ENCODE measurements at places on chromosomes 2 and 18. TPM values are rescaled to one million over a fixed set of nuclear protein-coding genes. Genes with fewer than 3 reads are reported as not detected.
A peak's percentile ranks its signal among the peaks of the same experiment; 100 is the strongest.

DNA sequence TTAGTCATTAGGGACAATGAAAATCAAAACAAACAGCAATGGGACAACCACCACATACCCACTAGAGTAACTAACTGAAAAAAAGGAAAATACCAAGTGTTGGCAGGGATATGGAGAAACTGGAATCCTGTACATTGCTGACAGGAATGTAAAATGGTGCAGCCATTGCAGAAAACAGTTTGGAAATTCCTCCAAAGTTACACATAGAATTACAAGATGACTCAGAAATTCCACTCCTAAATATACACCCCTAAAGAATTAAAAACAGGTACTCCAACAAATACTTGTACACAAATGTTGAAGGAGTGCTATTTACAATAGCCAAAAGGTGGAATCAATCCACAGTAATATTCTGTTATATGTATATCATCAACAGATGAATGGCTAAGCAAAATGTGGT lies 110.9 kb downstream of the ROCK1 start:
- peak; percentile 32 for DNase-seq

The ACADL gene
- total RNA-seq, result not detected

GRCh38 chr2:3102081-3102921 lies 275.3 kb downstream of the EIPR1 start:
- DNase-seq, result no peak

- peak; percentile 52 for DNase-seq
Observed at GRCh38 chr18:48961547-48961946, 10.8 kb upstream of the SMAD7 start.

The LGALSL gene
- 1.7 TPM for total RNA-seq

DNA sequence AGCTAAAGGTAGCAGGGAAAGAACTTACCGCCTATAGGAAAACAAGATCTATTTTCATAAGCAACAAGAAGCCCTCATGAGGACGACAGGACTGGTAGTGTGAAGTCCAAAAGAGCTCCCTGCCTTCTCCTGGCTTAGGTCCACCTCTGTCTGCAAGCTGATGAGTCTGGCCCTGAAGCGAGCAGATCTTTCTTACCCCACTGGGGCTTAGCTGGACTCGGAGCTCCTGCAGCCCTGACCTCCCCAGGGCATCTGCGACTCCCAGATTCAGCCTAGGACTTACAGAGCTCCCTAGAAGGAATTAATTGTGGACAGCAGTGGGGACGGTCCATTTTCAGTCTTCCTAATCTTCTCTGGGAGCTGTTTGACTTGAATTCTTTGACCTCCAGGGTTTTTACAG lies 53.7 kb downstream of the MCFD2 start:
- DNase-seq, result no peak

DNA sequence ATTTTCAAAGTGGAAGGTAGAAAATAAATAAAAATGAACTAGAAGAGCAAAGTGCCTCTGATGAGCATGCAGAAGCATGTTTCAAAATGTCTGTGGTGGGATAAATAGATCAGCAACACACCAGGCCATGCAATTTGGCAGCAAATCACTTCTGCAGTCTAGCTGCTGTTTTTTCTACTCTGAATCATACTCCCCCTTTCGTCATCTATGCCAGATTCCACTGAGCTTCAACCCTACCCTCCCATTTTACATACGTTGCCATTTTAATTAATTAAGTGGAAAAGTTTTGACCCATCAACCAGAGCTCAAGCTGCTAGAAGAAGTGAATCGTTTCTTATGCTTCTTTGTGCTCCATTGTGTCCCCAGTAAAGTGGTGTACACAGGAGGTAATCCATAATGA lies 79.3 kb downstream of the NRXN1 start:
- peak; percentile 67 for DNase-seq

The GPR39 gene
- 9.0 TPM for total RNA-seq

The ACTG2 gene
- 349 TPM for total RNA-seq

DNA sequence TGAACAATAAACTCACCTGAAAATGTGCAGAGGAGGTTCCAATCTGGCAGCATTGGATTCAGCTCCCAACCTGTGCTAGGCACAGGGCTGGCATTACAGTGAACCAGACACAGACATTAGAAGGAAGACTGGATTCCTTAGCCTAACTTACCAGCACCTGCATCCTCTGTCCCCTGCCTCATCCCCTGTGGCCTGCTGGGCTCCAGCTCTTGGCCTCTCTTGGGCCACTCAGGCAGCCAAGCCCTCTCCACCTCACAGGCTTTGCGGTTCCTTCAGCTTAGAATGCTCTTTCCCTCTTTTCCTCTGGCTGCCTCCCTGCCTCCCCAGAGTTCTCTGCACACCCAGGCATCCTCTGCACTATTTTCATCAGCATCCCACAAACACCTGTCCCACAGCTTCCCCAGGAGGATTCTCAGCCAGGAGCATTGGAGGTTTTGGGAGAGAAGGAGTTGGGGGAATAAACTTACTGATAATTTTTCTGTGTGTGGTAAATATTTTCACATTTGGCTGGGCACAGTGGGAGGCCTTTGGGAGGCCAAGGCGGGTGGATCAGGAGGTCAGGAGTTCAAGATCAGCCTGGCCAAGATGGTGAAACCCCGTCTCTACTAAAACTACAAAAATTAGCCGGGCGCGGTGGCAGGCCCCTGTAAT lies 132.0 kb downstream of the INHBB start:
- no peak for DNase-seq

DNA sequence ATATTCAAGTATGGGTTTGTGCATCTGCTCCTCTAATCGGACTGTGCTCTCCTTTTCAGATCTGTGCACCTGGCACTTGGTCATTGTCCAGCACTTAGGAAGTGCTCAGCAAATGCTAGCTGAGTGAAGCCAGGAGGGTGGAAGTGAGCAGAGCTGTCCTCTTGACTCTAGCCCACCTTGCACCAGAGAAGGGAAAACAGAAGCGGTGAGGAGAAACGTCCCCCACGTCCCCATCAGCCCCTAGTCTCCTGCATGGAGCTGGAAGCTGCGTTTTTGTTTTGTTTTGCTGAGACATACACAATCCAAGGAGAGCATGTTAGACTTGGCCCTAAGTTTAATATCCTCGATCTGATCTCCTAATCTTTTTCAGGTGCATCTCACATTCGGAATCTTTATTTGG lies 73.6 kb downstream of the EN1 start:
- no peak for DNase-seq

The DPYSL5 gene
- not detected for total RNA-seq

DNA sequence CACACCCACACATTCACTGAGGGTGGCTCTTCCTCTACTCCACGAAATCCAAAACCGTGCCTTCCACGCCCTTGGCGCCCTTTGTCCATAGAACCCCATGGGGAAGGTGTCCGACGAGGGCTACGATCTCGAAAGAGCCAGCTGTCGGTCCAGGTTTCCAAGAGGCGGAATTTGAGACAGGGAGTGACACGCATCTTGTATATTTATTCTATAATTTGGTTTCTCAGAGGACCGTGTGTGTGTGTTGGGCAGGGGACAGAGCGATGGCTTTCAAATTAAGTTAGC lies 726 bp downstream of the C2orf69 start:
- no peak for DNase-seq

DNA sequence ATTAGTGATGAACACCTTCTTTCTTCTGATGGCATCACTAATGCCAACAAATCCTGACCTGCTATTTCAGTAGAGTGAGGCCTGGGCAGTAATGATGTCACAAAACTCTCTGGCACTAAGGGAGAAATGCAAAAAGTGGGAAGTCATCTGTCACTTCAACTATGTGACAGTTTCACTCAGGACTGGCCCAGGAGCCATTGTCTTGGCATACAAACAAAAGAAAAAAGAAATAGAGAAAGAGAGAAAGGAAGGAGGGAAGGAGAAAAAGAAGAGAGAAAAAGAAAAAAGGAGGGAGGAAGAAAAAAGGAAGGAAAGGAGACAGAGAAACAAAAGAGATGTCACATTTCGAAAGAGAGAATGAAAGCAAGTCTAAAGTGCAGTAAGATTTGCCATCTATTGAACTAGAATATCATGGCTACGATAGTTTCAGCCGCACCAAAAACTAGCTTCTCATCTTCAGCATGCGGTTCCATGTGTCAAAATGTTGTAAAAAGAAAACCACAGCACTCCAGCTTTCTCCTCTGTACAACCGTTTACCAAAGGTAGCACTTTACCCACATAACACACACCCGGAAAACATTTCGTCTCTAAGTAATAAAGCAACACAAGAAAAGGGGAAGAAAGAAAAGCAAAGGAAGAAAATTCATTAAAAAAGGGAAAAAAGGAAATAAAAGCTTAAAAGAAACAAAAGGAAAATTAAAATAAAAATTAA lies 50.1 kb downstream of the CD226 start:
- no peak for DNase-seq

DNA sequence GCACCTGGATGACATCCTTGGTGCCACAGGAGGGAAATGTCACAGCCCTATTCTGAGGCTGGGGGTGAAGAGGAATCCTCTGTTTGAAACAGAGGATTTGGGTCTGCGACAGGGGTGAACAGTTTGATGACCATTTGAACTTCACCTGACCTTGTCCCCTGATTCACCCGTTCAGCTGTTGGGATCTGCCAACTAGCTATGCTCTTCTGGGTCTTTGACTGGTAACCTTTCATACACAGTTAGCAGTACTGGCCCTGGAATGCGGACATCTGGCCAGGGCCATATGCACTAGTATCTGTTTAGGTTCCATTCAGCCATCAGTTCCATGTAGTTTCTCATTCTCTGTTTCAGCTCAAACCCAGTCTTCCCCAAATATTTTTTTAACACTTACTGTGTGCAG lies 72.6 kb upstream of the MCFD2 start:
- DNase-seq, result no peak

DNA sequence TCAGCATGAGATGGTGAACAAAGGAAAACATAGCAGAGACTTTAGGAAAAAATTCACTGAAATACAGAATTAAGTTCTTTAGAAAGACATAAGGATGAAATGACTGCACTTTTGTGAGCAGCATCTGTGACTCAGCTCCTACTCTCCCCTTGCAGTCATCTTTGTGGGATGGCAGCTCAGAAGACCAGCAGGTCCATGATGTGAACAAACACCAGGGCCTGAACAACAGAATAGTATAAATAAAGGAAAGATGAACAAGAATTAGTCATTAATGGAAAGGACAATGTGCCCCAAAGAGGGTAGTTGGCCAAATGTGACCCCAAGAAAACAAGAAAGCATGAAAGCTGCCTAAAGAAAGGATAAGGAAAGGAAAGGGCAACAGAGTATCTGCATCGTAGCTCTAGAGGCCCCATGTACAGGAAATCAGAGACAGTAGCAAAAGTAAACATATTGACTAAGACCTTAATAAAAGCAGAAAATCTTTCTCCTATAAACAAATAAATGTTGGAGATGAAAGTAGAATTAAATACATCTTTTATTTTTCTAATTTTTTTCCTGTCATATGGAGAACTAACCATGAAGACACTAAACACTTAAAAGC lies 318.0 kb downstream of the ZEB2 start:
- peak; percentile 81 for DNase-seq

GRCh38 chr2:38293152-38293865 lies 83.8 kb downstream of the ATL2 start:
- peak; percentile 23 for DNase-seq

The RBM44 gene
- total RNA-seq, result 0.18 TPM

The PDE11A gene
- total RNA-seq, result 0.56 TPM

The ILKAP gene
- 15.3 TPM for total RNA-seq

The HOXD8 gene
- total RNA-seq, result not detected
